ENCODE measurements at places on chromosomes 12 and 14. TPM values are rescaled to one million over a fixed set of nuclear protein-coding genes. Genes with fewer than 3 reads are reported as not detected.

Gene FAM181A
- not detected for total RNA-seq

Gene TAS2R30
- 3.6 TPM for total RNA-seq

Gene PDE3A
- total RNA-seq: 33.7 TPM

Gene ACOT6
- total RNA-seq: not detected

Gene KCNMB4
- total RNA-seq: 3.4 TPM

Gene GYS2
- not detected for total RNA-seq

Gene LRRK2
- 14.3 TPM for total RNA-seq

Gene ZDHHC22
- not detected for total RNA-seq

Data from ascending aorta (tissue), 2 donors.